Esophagus muscularis mucosa (tissue), 4 donors: ENCODE measurements at places on chromosomes 2 and 18. TPM values are rescaled to one million over a fixed set of nuclear protein-coding genes. Genes with fewer than 3 reads are reported as not detected.

DNA sequence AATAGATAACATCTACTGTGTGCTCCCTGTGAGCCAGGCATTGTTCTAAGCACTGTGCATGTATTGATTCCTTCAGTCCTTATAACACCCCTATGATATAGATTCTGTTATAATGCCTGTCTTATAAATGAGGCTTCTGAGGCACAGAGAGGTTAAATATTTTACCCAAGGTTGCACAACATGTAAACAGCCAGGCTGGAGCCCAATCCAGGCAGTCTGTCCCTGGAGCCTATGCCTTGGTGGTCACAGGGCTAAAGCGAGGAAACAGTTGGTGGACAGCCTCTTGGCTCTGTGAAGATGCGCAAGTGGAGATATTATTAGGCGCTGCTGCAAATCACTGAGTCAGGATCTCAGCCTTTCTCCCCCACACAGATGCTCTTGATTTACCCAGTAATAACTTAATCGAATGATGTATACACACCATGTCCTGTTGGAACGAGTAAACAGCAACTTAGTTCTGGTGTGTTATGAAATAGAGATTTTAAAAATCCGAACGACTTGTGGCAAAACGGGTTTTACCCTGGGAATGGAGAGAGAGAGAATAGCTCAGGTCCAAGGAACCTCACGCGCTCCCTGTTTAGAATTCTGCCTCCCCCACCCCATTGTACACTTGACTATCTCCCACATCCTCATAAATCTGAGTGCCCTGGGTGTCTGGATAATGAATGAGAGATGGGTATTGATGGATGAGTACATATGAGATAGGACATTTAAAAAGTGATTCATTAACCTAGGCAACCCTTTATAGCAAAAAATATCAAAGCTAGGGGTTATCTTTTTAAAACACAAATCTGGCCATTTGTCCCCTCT, 231.9 kb downstream of the BCL2 start:
- H3K4me1 ChIP-seq = no peaks in the 10 kb centered on the region
- DNase-seq = no peak
- no peaks in the 10 kb centered on the region for H3K27me3 ChIP-seq

GRCh38 chr2:154233231-154233630, 361.5 kb downstream of the GALNT13 start:
- no peak for DNase-seq
- no peaks in the 10 kb centered on the region for H3K27me3 ChIP-seq
- no peaks in the 10 kb centered on the region for H3K36me3 ChIP-seq
- no peak overlapping the region for H3K4me3 ChIP-seq
- no peaks in the 10 kb centered on the region for H3K4me1 ChIP-seq

GRCh38 chr18:28690836-28691495, 514.0 kb upstream of the CDH2 start:
- no peaks in the 10 kb centered on the region for H3K36me3 ChIP-seq
- no peak overlapping the region for H3K27ac ChIP-seq
- no peak overlapping the region for H3K4me3 ChIP-seq
- no peaks in the 10 kb centered on the region for H3K27me3 ChIP-seq
- H3K4me1 ChIP-seq = no peaks in the 10 kb centered on the region

GRCh38 chr2:10120877-10121574, 1.5 kb upstream of the RRM2 start:
- H3K27ac ChIP-seq = peak overlapping the region; percentile 80
- no peaks in the 10 kb centered on the region for H3K36me3 ChIP-seq
- H3K27me3 ChIP-seq = peaks cover 16% of the 10 kb centered on the region
- no peak for DNase-seq

GRCh38 chr18:13448335-13448795, 229.8 kb downstream of the LDLRAD4 start:
- no peak overlapping the region for H3K4me3 ChIP-seq
- H3K27ac ChIP-seq = no peak overlapping the region
- no peak for DNase-seq
- H3K4me1 ChIP-seq = peaks cover 47% of the 10 kb centered on the region
- H3K36me3 ChIP-seq = no peaks in the 10 kb centered on the region

GRCh38 chr2:118044103-118044716, 30.3 kb upstream of the CCDC93 start:
- no peaks in the 10 kb centered on the region for H3K4me1 ChIP-seq
- DNase-seq = no peak
- peaks cover 4% of the 10 kb centered on the region for H3K27me3 ChIP-seq
- H3K27ac ChIP-seq = no peak overlapping the region
- no peaks in the 10 kb centered on the region for H3K36me3 ChIP-seq

DNA sequence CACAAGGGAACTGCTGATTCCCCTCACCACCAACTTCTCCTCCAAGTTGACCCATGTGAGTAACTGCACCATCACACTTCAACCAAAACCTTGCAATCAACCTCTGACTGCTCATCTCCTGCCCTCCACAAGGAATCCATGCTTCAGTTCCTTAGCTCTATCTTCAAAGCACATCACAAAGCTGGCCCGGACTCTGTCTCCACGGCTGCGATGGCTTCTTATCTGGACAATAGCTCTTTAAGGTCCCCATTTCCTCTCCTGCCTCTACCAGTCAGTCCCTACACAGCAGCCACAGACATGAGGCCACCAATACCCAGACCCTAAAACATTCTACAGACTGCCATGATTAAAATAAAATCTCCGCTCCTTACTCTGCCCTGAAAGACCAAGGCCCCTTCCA, 25.7 kb downstream of the MBOAT2 start:
- no peak overlapping the region for H3K4me3 ChIP-seq
- no peaks in the 10 kb centered on the region for H3K27me3 ChIP-seq
- H3K27ac ChIP-seq = no peak overlapping the region
- peaks cover 12% of the 10 kb centered on the region for H3K4me1 ChIP-seq

GRCh38 chr2:37615804-37616676, 55.4 kb downstream of the CDC42EP3 start:
- H3K4me1 ChIP-seq = peaks cover 48% of the 10 kb centered on the region
- H3K4me3 ChIP-seq = no peak overlapping the region
- H3K36me3 ChIP-seq = no peaks in the 10 kb centered on the region

DNA sequence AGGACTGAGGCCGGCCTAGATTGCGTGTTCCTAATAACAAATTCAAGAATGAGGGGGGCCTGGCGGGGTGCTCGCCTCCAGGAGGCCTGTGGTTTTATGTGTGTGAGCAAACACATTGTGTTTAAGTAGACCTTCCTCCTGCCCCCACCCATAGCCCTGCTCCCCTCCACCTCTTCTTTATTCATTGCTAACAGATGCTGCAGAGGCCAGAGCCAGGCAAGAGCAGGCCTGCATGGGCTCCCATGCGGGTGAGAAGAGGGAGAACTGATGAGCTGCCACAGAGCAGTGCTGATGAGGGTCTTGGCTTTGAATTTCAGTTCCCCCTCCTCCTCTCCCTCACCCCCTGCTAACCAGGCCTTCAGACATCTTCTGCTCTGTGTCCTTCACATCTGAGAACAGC, 154.6 kb downstream of the OSR1 start:
- peak; percentile 81 for DNase-seq
- no peak overlapping the region for H3K4me3 ChIP-seq
- H3K4me1 ChIP-seq = no peaks in the 10 kb centered on the region
- H3K27me3 ChIP-seq = no peaks in the 10 kb centered on the region
- H3K36me3 ChIP-seq = no peaks in the 10 kb centered on the region

DNA sequence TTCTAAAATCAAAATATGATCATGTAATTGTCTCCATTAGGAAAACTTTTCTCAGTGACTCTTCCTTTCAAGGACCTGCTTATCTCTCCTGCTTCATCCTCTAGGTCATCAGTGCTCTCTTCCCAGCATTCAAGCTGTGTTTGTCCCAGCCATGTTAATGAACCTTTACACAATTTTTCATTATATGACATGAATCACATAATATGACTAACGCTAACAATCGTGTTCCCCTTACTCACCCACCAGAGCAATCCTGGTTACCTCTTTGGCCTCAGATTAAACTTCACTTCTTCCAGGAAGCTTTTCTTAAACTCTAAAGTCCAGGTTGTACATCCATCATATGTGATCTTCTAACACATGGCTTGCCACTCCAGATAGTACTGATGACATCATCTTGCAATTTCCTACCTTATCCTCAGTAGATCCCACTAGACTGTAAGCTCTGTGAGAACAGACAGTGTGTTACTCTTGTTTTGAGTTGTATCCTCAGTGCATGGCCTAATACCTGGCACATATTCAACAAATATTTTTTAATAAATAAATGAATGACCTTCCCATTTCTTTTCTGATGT, 882.9 kb upstream of the ZEB2 start:
- H3K27me3 ChIP-seq = no peaks in the 10 kb centered on the region
- no peak overlapping the region for H3K4me3 ChIP-seq
- H3K27ac ChIP-seq = no peak overlapping the region
- no peaks in the 10 kb centered on the region for H3K4me1 ChIP-seq
- no peaks in the 10 kb centered on the region for H3K36me3 ChIP-seq
- no peak for DNase-seq

- no peaks in the 10 kb centered on the region for H3K36me3 ChIP-seq
- no peak for DNase-seq
- no peaks in the 10 kb centered on the region for H3K4me1 ChIP-seq
- no peak overlapping the region for H3K27ac ChIP-seq
- H3K4me3 ChIP-seq = no peak overlapping the region
These were observed 341.5 kb upstream of the ATP5MC3 start for GRCh38 chr2:175523001-175523400.

GRCh38 chr2:169569948-169570347, 3.7 kb downstream of the FASTKD1 start:
- DNase-seq = no peak
- no peak overlapping the region for H3K4me3 ChIP-seq
- no peaks in the 10 kb centered on the region for H3K27me3 ChIP-seq
- H3K27ac ChIP-seq = no peak overlapping the region

DNA sequence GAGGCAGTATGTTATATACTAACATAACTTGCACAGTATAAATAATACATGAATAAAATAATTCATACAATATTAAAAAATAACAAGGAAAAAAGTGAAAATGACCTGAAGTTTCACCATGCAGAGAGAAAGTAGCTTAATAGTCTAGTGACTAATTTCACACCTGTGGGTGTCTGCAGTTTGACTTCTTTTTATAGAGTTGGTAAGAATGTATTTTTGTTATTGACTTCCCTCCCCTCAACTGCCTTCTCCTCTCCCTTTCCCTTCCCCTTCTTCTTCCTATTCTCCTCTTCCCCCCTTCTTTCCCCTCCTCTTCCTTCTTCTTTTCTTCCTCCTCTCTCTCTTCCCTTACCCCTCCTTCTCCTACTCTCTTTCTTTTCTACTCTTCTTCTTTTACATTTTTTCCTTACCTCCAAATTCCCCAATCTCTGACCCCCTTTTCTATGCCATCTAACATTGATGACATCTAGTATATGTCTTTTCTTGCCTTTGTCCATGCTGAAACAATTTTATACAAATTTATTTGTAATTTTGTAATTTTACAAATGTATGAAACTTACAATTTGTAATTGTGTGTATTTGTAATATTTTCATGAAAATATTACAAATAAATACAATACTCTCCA, 3.1 kb downstream of the DNAH6 start:
- H3K4me1 ChIP-seq = peaks cover 7% of the 10 kb centered on the region
- no peak overlapping the region for H3K27ac ChIP-seq
- no peaks in the 10 kb centered on the region for H3K27me3 ChIP-seq
- no peak for DNase-seq
- no peaks in the 10 kb centered on the region for H3K36me3 ChIP-seq
- H3K4me3 ChIP-seq = no peak overlapping the region

GRCh38 chr18:26422472-26423162, 125.7 kb downstream of the KCTD1 start:
- H3K4me1 ChIP-seq = no peaks in the 10 kb centered on the region
- no peak overlapping the region for H3K27ac ChIP-seq
- H3K27me3 ChIP-seq = no peaks in the 10 kb centered on the region
- DNase-seq = peak; percentile 64
- no peak overlapping the region for H3K4me3 ChIP-seq

DNA sequence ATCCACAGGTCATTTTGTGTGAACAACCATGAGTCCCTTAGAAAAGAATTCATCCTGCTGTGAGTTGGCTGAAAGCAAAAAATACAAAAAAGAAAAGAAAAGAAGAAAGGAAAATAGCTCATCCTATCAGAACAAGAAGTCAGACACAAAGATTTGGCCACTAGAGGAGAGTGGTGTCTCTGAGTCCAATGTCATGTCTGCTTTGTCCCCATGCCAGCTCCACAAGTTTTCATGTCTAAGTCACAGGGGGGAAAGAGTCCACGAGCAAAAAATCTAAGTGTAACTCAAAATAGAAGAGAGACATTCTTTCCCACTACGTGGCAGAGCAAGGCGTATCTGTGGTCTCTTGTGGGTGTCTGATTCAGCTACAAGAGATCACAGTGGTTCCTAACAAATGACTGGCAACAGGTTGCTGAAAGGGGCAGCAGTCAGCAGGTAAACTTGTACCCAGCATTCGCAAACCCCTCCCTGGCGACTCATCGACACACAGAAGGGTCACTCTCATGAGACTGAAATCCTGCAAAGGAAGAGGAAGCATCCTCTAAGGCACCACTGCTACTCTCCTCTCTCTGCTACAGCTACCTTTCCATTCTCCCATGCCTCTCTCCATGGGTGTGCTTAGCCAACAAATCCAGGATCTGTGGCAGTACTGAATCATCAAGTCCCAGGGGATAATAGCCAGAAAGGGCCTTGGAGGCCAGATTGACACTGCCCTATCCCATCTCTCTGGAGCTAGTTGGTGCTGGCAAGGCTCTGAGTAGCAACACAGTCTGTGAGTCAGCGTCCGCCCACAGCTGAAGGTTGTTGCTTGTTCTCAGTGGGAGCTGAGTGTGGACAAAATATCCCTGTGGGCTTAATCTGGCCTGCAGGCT, 123.0 kb upstream of the SLC39A10 start:
- H3K4me1 ChIP-seq = peaks cover 3% of the 10 kb centered on the region
- no peak overlapping the region for H3K27ac ChIP-seq
- no peaks in the 10 kb centered on the region for H3K27me3 ChIP-seq
- DNase-seq = no peak

DNA sequence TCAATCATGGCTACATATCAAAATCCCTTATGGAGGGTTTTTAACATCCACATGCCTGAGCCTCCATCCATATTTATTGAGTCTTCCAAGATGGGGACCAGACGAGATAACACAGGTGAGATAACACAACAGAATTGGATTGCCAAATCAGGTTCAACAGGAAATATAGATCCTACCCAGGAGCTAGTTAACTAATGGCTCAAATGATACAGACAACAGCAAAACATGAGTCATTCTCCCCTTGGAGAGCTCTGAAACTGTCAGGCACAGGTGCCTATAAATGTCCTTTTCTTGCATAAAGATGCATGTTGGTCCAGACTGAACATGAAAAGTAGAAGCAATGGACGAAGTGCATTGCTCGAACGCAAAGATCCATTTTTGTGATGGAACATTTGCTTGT, 202.2 kb downstream of the CDH20 start:
- H3K27ac ChIP-seq = no peak overlapping the region
- H3K4me1 ChIP-seq = no peaks in the 10 kb centered on the region
- no peak for DNase-seq
- H3K27me3 ChIP-seq = no peaks in the 10 kb centered on the region
- H3K4me3 ChIP-seq = no peak overlapping the region

GRCh38 chr2:172081221-172082022, 3.9 kb upstream of the DLX1 start:
- no peaks in the 10 kb centered on the region for H3K36me3 ChIP-seq
- DNase-seq = no peak
- no peak overlapping the region for H3K4me3 ChIP-seq
- peaks cover 30% of the 10 kb centered on the region for H3K4me1 ChIP-seq

DYNAP gene
- total RNA-seq = not detected

NBEAL1 gene
- total RNA-seq = 22.7 TPM

TRAPPC12 gene
- total RNA-seq = 79.0 TPM

UGT1A3 gene
- not detected for total RNA-seq

RBMS1 gene
- 91.0 TPM for total RNA-seq

ANKAR gene
- 11.6 TPM for total RNA-seq

OBSL1 gene
- total RNA-seq = 51.9 TPM

GATA6 gene
- total RNA-seq = 15.6 TPM

KIAA2012 gene
- total RNA-seq = not detected

CD28 gene
- 2.2 TPM for total RNA-seq

IL1B gene
- not detected for total RNA-seq

IGFBP2 gene
- total RNA-seq = 365 TPM

GALNT5 gene
- not detected for total RNA-seq
